Esophagus squamous epithelium (tissue), 5 donors: ENCODE measurements at places on chromosomes 1 and 21.

DNA sequence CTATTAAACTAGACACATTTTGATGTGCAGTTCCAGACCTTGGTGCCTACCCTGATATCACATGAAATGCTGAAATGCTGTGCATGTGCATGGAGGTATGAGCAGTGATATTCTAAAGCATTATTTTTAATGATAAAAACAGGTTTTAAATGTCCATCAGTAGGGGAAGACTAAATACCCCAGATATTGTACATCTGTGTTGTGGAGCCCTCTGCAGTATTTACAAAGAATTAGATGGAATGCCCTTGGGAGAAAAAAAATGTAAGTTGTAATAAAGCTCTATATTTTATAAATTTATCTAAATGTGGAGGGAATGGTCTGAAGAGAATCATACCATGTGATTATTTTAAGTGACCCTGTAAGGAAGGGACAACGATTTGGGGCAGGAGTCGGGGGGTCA is 39.1 kb upstream of the IGSF5 start:
- DNase-seq: no peak

- no peak for DNase-seq
Measured at GRCh38 chr1:161300478-161300877, 9.3 kb downstream of the MPZ start.

- DNase-seq: no peak
Measured at GRCh38 chr21:38756746-38757145, 49.0 kb upstream of the ETS2 start.

DNA sequence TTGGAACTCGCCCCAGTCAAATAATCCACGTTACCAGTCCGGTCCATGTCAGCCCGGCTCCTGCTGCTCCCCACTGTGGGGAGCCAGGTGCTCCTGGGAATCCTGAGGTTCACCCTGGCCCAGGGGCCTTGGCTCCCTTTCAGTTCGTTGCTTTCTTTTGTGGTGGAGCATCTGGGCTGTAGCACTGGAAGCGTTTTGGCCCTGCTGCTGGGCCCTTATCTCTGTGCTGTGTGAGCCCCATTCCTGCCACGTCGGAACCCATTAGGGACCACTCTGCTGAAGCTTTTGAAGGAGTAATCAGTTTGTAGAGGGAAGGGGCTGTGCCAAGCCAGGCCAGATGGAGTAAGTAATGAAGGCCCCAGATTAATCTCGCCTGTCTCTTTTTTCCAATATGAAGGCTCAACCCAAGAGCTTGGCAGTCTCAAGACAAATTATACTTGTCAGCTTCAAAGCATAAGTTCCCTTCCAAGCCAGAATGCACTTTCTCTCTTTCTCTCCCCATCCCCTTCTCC is 82.3 kb downstream of the PGM1 start:
- DNase-seq: no peak

GRCh38 chr1:202279806-202280205 is 61.9 kb downstream of the UBE2T start:
- DNase-seq: no peak

DNA sequence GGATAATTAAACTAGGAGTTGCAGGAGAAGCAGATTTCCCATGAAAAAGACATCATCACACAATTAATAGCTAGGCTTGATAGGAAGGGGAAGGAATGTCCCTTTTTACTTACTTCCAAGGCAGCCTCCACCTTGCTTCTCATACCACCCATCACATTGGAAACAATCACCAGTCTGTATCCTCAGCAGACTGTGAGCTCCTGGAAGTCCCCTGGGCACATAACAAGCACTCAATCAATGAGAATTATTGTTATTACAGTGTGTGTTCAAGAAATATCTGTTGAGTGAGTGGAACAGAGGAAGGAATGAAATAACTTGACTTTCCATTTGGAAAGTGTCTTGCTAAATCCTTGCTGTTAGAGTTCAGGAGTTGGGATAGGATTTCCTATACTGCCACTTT is 36.2 kb downstream of the HIVEP3 start:
- no peak for DNase-seq

GRCh38 chr1:6397844-6398441 is 4.4 kb upstream of the ACOT7 start:
- no peak for DNase-seq

GRCh38 chr1:61692155-61692800 is 32.7 kb downstream of the TM2D1 start:
- DNase-seq: no peak

- no peak for DNase-seq
Measured at GRCh38 chr1:180950321-180950720, 37.6 kb downstream of the KIAA1614 start.

DNA sequence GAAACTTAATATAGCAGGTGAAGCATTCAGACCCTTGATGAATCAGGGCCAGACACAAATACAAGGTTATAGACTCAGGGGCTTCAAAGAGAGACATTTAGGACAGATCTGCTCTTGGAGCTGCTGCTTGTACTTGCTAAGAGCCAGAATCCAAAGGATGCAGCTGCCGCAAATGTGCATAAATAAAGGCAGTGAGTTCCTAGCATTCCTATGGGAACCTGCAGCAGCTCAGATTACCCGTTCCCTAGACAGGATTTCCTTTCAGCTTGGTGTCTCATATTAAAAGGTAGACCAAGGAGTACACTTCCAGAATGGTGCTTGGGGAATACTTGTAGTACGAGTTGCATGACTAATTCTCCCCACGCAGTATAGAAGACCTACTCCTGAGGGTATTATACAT is 9.7 kb upstream of the LRRC53 start:
- DNase-seq: no peak

GRCh38 chr1:89910780-89911179 is 84.1 kb upstream of the ZNF326 start:
- DNase-seq: no peak

DNA sequence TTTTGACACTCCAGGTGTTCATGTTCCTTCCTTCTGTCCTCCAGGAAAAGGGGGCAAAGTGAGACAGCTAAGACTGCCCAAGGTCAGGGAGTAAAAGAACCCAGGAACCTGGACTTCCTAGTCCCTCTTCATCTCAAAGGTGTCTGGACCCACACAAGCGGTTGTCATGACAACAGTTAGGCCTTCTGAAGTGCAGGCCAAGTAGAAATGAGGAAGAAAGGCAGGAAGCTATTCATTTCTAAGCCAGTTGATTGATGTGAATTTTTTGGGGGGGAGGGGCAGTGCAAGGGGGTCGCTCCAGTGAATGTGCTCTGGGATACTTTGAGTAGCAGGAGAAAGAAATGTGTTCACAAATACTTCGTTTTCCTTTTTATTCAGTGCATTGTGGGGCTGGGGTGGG is 114.3 kb downstream of the NAV1 start:
- no peak for DNase-seq

DNA sequence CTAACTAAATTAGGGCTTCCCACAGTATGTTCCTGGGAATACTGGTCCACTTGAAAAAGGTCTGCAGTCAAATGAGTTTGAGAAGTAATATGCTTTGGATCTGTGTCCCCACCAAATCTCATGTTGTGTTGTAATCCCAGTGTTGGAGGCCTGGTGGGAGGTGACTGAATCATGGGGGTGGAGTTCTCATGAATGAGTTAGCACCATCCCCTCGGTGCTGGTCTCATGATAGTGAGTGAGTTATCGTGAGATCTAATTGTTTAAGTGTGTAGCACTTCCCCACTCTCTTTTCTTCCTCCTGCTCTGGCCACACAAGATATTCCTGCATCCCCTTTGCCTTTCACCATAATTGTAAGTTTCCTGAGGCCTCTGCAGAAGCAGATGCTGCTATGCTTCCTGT is 16.9 kb upstream of the DMRTB1 start:
- no peak for DNase-seq

GRCh38 chr1:202192770-202193613 is 607 bp upstream of the LGR6 start:
- no peak for DNase-seq

DNA sequence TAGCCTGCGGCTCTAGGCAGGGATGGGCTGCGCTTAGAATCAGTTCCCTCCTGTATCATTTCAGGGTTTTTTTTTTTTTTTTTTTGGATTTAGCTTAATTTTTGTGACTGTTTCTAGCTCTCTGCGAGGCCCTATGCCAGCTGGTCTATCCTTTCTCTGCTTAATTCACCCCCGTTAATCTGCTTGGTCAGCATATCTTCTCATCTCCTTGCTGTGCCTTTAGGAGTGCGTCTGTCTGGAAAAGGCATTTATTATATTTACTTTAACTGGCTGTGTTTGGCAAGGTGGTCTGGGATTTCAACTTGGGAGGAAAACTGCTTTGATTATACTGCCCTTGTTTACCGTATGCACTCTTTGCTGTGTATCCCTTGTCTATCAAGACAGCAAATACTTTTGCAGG is 184.8 kb upstream of the KIAA0040 start:
- no peak for DNase-seq

- DNase-seq: no peak
Measured at GRCh38 chr1:201381130-201381529, 3.6 kb upstream of the TNNT2 start.

- no peak for DNase-seq
Measured at GRCh38 chr1:206505702-206506355, 1.5 kb upstream of the RASSF5 start.

DNA sequence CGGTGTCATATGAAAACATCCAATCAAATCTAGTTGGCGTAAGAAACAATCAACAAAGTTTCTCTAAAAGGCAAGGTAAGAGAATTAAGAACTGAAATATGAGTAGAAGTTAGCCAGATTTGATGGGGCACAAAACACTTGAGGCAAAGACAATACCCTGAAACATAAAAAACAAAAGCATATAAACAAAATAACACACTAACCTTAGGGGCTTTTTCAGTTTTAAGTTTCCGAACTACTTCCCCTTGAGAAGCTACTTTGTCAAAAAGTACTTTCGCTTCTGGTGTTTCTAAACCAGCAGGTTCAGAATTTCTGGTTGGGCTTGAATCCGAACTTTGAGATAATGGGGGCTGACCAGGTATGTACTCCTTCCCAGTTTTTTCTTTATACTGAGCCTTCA is 57.9 kb downstream of the EPRS1 start:
- DNase-seq: no peak

GRCh38 chr1:237281481-237281880 is 239.5 kb downstream of the RYR2 start:
- DNase-seq: no peak

DNA sequence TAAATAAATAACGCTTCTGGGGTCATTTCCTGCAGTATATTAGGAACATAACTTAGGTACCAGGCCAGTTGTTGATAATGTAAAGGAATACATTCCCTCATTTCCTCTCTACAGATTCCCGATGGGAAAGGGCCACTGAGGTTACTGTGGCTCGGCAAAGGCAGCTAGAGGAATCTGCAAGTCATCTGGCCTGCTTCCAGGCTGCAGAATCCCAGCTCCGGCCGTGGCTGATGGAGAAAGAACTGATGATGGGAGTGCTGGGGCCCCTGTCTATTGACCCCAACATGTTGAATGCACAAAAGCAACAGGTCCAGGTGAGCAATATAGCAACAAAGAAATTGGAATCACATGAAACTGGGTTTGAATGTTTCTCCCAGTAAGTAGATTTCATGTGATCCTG is 109.6 kb upstream of the BMP8A start:
- no peak for DNase-seq

DNA sequence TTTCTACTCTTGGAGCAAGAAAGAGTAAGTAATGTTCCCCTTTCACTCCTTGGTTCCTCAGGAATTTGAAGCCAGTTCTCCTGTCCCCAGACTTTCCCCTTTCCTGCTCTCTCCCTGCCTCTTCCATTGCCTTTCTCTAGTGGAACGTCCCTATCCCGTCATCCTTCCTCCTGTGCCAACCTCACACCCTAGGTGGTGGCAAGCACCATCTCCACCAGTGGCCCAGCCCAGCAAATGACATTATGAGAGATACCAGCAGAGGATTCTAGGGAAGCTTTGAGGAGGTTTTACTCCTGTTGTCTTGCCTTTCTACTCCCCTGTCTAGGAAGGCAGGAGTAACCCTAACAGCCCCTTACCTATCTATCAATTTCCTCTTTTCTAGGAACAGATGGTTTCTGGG is 8.1 kb upstream of the TACSTD2 start:
- DNase-seq: no peak

- no peak for DNase-seq
Measured at GRCh38 chr1:46735708-46736324, 16.9 kb upstream of the EFCAB14 start.

DNA sequence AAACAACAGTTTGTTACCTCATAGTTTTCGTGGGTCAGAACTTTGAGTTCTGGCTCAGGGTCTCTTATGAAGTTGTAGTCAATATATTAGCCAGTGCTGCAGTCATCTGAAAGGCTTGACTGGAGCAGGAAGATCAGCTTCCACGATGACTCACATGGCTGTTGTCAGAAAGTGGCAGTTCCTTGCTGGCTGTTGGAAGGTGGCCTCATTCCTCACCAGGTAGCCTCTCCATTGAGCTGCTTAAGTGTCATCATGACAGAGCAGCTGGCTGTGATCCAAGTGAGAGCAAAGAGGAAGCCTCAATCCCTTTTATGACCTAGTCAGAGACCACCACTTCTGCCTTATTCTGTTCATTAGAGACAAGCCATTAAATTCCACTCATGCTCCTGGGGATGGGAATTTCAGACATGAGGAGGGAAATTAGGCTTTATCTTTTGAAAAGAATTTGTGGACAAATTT is 5.6 kb downstream of the OSBPL9 start:
- DNase-seq: no peak

- no peak for DNase-seq
Measured at GRCh38 chr1:226195144-226195543, 8.6 kb upstream of the ACBD3 start.

GRCh38 chr1:65538086-65538485 is 117.6 kb downstream of the LEPR start:
- no peak for DNase-seq

DNA sequence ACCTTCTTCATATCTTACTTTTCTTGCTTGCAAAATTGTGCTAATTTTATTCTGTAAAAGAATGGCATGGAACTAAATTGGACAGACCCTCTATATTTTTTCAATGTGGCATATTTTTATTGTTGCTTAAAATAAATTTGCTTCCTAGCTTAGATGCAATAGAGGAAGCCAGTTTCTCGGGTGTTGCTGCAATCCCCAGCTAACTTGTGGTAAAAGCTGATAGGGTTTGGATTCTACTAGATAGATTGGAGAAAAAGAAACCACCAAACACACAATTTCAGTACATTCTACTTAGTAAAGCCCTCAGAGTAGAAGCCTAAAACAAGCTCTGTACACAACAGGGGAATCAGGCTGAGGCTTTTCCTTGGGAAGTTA is 49.5 kb upstream of the GCLM start:
- DNase-seq: no peak

DNA sequence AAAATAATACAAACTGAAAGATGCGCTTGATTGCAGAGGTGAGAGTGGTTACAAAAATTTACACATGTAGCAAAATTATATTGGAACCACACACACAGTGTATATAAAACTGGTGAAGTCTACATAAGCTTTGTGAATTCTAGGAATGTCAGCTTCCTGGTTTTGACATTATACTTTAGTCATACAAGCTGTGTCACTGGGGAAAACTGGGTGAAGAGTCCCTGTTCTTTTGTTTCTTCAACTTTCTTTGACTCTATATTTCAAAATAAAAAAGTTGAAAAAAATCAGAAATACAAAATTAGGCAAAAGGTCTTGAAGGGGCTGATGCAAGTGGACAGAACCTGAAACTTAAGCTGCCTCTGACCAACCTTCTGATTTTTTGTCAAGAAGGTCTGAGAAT is 3.0 kb downstream of the C1QC start:
- no peak for DNase-seq
